ENCODE measurements at places on chromosomes 5 and 9.

DNA sequence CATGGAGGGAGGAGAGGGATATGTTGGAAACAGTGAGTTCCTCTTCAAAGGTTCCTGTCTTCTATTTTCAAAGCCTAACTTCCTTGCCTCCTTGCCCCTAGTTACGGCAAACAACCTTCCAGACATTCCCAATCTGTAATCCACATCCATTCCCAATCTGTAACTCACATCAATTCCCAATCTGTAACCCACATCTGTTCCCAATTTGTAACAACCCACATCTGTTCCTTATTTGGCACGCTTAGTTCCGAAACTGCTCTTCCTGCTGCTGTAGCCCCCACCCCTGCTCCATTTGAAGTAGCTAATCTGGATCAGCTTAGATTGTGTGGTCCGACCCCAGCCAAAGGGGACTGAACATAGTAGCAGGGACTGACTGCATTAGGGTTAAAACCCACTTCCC, 23.9 kb upstream of the IDNK start:
- DNase-seq, result no peak

GRCh38 chr9:1018121-1018520, 32.0 kb upstream of the DMRT2 start:
- DNase-seq, result no peak

- no peak for DNase-seq
Observed at GRCh38 chr9:130537346-130538050, 41.9 kb upstream of the FUBP3 start.

GRCh38 chr5:41517909-41518308, 7.5 kb upstream of the PLCXD3 start:
- DNase-seq, result no peak

DNA sequence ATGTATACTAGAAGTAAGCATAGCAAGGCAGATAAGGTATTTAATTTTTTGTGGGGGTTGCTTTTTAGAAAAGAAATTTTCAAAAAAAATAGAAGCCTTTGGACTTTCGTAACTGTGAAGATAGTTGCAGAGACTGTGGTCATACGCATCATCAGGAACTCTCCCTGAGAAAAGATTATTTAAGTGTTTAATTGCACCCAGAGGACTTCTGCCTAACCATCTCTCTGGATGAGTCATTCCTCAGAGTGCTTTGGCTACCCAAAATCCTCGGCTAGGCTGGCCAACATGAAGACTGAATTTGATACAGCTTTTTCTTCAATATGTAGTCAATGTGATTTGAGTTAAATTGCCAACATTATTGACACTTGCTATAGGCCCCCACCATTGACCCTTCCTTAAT, 296.4 kb downstream of the TLR4 start:
- peak; percentile 3 for DNase-seq

GRCh38 chr5:16588434-16589214, 28.2 kb downstream of the RETREG1 start:
- DNase-seq, result no peak

- no peak for DNase-seq
Observed at GRCh38 chr9:115847216-115847615, 306.4 kb upstream of the PAPPA start.

DNA sequence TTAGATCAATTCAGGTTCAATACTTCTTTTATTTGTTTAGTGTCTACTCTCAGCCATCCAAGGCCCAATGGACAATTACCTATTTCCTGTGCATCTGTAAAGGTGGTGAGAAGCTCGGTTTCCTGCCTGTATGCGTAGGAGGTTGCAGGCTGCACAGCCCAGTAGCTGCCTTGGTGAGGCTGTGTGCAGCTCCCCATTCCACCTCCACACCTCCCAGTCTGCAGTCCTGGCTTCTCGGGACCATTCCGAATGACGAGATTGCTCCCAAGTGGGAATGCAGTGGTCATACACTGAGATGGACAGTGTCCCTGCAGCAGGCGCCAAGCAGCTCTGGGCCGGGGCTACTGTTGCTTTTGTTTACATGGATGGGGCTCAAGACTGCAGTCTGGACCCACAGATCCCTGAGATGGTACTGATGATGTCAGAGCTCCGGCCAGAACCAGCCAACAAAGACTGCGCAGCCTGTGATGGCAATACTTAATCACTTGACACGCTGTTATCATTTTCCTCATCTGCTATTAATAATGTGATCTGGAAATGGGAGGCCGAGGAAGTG, 206.1 kb upstream of the IRX1 start:
- DNase-seq, result no peak

DNA sequence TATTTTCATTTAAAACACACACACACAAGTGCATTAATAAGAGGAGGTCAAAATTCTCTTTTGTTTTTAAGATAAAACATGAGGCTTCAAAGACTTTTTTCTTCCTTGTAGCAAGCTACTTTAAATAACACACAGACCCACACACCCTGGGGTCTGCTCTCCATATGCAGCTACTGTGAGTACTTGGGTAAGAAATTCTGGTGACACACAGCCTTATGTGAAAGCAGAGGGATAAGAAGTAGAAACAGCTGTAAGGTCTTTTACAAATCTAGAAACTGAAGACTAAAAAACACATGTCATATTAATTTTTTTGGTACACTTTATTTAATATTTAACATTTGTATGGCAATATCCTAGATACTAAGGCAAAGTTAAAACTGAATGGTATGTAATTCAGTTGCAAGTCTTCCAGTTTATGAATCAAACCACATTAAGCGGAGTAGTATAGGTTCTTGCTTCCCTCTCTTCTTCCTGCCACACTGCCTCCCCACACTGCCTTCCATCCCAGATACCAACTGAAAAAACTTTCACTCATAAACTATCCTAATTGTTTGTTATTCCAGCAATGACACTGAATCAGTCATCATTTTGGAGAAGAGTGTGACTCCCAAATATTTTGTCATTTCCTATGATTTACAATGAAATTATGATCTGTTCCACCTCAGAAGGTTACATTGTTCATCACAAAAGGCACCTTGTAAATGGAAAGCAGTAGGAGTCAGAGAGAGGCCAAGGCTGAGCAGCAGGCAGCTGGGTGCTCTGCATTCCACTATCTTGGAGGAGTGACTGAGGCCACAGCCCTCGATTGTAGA, 92.0 kb downstream of the PLCXD3 start:
- no peak for DNase-seq

- DNase-seq, result no peak
Observed at GRCh38 chr9:123033864-123034601, 566 bp downstream of the GPR21 start.

DNA sequence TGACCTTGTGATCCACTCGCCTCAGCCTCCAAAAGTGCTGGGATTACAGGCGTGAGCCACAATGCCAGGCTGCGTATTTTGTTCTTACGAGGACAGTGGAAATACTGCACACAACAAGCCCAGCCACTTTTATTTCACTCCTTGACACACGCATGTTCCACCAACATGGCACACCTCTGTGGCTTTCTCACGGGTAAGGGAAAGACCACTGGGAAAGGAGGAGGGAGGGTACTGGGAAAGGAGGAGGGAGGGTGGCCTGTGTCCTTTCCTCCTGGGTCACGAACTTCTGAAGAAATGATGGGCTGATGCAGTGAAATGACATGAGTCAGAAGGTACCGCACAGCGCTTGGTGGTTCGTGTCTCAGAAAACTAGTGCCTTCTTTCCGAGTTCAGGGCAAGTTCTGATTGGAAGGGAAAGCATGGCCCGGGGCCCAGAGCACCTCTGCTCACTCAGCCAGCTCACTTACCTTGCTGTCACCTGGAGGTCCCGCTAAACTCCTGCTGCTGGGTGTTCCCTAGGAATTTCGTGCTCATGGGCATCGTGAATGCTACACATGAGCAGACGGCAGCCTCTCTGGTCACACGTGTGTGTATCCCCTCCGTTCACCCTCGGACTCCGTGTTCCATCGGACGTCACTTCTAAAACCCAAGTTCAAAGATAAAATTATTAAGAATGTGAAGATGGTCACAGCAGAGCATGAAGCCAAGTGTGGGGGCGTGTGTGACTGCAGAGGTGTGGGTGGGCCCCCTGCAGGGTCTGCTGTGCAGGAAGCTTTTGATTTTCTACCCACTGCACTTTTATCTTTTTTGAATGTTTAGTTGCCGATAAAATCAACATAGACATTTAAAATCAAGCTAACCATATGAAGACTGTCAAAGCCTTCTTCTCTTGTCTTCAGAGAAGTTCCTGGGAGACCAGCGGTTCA, 42.9 kb downstream of the LAMC3 start:
- DNase-seq, result no peak

GRCh38 chr5:114330916-114331531, 30.8 kb upstream of the KCNN2 start:
- DNase-seq, result no peak

DNA sequence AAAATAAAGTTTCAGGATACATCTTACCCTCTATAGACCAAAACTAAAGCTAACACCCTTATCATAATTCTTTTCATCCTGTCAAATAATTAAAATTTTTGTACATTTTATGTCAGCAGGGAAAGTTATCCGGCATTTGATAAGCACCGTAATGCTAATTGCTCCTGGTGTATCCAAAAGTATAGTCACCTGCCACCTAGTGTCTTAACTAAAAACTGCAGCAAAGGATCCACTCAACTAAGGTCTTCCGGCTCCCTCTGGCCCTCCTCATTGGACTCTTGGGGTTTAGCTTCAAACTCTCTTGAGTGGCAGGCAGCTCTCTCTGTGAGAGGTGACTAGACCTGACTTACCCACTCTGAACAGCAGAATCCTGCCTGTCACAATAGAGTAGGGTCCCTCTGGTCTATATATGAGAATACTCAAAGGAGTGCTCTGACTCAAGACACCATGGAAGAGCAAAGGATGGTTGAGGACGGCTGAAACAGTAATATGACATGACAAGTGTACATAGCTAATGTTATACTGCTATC, 60.4 kb upstream of the CAST start:
- DNase-seq, result peak; percentile 58

Data from NCI-H446 treated with DMSO at 0.1 percent for 48 hours (cell line).